ENCODE measurements at places on chromosomes 3 and 15.

GRCh38 chr3:177994976-177995375 lies 541.3 kb upstream of the KCNMB2 start:
- no peak for DNase-seq

GRCh38 chr3:148221303-148221702 lies 476.4 kb upstream of the AGTR1 start:
- no peak for DNase-seq

DNA sequence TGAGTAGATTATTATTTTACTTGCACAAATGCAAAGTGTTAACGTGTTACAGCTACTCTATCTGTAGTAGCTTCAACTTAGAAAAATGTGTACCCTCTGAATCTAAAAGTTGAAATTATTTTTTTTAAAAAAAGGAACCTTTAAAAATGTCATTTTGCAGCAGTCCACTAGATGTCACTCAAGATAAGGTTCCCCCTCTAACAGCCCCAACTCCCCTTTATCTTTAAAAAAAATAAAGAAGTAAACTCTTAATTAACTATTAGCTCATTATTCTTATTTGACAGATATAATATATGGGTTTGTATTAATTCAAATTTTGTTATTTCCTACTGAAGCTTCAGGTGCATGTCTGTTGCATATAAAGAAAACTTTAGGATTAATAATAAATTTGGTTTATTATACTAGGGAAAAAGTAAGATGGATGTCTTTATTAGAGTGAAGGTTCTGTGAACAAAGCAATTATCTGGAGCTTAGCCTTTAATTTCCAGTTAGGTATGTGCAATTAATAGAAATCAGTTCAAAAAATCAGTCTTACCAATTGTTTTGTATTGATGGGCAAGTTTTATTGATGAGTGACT lies 288.5 kb downstream of the VGLL3 start:
- DNase-seq: no peak

- peak; percentile 34 for DNase-seq
Measured at GRCh38 chr15:31307270-31308184, 19.1 kb upstream of the KLF13 start.

- no peak for DNase-seq
Measured at GRCh38 chr15:48309740-48310139, 21.5 kb upstream of the DUT start.

DNA sequence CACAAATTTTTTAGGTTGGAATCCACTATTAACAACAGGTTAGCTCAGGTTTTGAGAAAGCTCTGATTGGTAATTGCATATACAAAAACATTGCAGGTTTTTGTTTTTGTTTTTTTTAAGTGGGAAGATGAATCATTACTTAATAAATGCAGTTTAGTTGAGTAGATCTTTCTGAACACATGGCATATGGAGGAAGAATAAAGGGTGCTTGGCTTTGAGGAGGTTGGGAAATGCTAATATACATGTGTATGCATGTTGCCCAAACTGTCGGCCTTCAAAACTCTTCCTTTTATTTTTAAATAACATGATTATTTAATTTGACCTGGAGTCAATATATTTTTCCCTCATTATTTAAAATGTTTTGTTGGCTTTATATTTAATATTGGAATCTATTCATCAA lies 32.8 kb downstream of the ZBTB38 start:
- DNase-seq: no peak

- no peak for DNase-seq
Measured at GRCh38 chr15:57463360-57463759, 87.1 kb downstream of the CGNL1 start.

- DNase-seq: no peak
Measured at GRCh38 chr15:65824941-65825544, 33.0 kb upstream of the DENND4A start.

GRCh38 chr15:74322558-74323180 lies 44.8 kb downstream of the CYP11A1 start:
- DNase-seq: peak; percentile 82

DNA sequence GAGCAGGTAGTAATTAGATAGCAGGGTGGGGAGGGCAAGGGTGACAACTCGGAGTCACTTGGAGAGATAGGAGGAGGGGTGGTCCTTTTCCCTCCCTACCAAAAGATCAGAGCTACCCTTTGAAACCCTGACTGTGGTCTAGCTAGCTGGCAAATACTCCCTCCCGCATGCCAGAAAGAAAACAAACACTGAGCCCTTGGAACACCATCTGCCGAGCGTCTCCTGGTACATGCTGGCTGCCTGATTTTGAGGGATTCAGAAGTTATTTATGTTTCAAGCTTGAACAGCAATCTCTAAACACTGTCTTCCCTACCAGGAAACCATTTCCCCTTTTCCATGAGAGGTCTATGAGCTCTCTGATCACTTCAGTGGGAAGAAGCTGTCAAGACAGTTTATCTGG lies 291.6 kb upstream of the CFAP20DC start:
- no peak for DNase-seq

- DNase-seq: no peak
Measured at GRCh38 chr3:101478980-101479379, 34.0 kb downstream of the SENP7 start.

- no peak for DNase-seq
Measured at GRCh38 chr15:87758794-87759418, 497.6 kb downstream of the NTRK3 start.

GRCh38 chr3:46378426-46378942 lies 7.7 kb downstream of the CCR5 start:
- DNase-seq: peak; percentile 71

- DNase-seq: no peak
Measured at GRCh38 chr3:131091768-131092167, 65.1 kb downstream of the NEK11 start.

DNA sequence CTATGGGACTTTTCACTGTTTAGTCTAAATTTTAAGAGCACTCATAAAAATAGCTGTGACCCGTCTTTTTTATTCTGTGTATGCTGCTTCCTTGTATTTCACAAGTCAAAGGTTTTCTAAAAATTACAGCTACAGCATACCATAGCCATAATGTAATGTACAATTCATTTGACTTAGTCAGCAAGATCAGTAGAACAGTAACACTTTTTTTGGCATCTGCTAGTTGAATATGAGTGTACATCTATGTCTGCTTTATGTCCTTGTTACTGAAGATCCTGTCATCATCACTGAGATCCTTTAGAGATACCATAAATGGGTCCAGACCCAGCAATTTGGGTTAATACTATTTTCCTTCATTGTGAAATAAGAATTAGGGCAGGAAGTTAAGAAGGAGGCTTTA lies 42.2 kb downstream of the CMSS1 start:
- DNase-seq: no peak

DNA sequence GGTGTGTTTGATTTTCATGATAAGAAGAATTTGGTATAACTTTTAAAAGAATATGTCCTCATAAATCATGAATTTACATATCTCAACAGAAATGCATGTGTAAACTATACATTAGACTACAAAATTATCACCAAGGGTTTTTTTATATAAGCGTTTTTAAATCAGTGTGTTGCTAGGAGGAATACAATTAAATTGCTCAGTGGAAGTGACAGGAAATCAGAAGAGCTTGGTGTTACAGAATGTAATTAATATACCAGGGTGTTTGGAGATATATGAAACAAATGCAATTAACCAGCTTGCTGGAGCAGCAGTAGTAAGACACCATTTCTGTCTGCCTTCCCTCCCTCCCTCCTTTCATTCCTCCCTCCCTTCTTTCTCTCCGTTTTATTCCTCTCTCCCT lies 2.4 kb downstream of the ROBO2 start:
- no peak for DNase-seq

GRCh38 chr15:65312400-65312916 lies 8.0 kb downstream of the RNU5B-1 start:
- no peak for DNase-seq

- DNase-seq: no peak
Measured at GRCh38 chr3:40862946-40863345, 336.4 kb upstream of the CTNNB1 start.

GRCh38 chr15:66225656-66226274 lies 27.8 kb downstream of the MEGF11 start:
- DNase-seq: no peak

- DNase-seq: no peak
Measured at GRCh38 chr3:181860235-181860634, 148.5 kb downstream of the SOX2 start.

DNA sequence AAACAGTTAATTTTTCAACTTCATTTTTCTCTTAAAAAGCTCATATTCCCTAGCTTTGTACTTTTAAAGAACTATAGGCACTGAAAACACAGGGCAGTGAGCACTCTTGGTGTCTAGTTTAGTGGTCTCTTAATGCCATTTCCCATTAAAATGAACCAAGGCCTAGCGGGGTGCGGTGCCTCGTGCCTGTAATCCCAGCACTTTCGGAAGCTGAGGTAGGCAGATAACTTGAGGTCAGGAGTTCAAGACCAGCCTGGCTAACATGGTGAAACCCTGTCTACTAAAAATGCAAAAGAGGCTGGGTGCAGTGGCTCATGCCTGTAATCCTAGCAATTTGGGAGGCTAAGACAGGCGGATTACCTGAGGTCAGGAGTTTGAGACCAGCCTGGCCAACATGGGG lies 45.5 kb downstream of the LDHAL6B start:
- DNase-seq: no peak

DNA sequence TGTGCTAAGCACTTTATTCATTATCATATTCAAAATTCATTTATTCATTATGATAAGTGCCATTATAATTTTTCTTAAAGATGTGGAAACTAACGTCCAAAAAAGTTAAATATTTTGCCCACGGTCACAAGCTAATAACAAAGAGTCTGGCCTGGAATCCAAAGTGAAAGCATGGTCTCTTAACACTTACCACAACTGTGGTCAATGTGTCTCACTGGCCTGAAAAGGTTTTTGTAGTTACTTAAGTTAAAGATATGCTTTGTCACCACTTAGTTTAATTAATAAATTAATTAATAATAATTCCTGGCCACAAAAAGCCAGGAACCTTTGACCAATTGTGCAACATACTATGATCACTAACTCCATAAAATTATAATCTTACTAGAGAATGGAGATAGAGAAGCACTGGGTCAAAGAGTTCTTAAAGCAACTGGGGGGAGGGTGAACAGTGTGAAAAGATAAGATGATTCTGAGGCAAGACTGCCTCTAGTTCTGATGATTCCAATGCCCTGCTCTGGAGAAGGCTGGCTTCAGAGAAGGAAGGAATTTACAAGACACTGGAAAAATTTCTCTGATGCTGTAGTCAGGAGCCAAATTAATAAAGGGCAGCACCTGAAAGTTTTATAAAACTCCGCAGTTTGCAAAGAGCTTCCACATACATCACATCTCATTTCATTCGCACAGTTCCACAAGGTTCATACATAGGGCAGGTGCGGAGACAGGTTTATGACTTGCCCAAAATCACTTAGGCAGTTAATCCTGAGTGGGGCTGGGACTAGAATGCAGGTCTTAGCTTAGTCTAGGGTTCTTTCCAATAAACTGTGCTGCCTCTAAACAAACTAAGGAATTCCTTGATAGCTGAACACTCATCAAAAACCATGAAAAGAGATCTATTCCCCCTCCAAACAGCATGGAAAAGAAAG lies 32.5 kb downstream of the NPTN start:
- DNase-seq: no peak

DNA sequence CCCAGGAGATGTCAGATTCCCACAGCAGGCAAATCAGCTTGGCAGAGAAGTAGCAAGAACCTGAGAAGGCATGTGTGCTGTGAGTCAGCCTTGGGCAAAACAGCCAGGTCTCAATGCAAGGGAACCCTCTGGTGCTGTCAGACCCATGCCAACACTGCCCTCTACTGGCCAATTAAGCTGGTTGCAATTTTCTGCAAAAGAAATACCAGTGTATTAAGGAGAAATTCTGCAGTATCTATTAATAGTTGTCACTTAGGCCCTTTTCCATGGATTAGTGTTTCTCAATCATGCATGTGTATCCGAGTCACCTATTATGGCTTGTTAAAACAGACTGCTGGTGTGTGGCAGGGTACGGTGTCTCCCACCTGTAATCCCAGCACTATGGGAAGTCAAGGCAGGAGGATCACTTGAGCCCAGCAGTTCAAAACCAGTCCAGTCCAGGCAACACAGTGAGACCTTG lies 26.2 kb downstream of the MAP4 start:
- peak; percentile 68 for DNase-seq

GRCh38 chr3:48217449-48217848 lies 5.8 kb upstream of the CAMP start:
- no peak for DNase-seq

- no peak for DNase-seq
Measured at GRCh38 chr15:68252925-68253534, 23.5 kb upstream of the CLN6 start.

- DNase-seq: no peak
Measured at GRCh38 chr3:143924522-143925285, 46.9 kb upstream of the DIPK2A start.

DNA sequence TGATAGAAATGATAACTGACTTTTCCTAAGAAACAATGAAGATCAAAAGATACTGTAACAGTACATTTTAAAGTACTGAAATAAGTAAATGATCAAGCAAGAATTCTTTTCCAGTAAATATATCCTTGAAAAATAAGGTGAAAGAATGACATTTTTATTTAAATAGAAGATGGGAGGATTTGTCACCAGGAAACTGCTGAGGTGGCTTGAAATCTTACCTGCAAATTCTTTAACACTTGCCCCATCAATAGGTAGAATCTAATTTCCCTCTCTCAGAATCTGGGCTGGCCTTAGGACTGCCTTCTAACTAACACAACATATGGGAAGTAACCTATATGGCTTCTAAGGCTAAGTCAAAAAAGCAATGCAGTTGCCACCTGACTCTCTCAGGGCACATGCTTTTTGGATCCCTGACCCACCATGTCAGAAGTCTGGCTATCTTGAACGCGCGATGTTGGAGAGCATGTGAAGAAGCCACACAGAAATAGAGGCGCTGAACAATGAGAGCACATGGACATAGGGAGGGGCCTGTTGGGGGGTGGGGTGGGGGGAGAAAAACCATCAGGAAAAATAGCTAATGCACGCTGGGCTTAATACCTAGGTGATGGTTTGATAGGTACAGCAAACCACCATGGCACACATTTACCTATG lies 11.5 kb downstream of the ACSBG1 start:
- no peak for DNase-seq

DNA sequence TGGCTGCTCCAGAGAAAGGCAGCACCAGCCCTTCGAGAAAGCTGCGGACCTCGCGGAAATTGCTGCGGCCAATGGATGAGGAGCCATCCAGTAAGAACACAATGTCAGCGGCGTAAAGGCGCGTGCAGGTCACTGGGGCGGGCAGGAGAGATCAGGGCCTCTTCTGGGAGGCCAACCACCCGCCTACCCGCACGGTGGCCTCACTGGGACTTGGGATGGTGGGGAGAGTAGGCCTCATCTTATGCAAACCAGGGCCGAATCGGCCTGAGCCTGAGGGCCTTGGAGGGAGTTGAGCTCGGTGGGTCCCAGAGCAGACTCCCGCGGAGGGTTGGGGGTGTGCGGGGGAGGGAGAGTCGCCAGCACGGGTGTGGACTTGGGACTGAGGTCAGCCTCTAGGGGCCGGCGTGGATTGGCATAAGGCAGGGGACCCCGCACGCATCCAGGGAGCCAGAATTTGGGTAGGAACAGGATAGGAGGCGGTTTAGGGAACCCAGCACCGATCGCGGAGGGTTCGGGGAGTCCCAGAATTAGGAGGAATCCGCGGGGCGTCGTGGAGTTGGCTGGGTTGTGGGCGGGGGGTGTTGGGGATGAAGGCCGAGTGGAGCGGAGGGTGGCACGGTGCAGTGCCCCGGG lies 596 bp downstream of the COL7A1 start:
- no peak for DNase-seq

All from right forelimb (tissue), 1 donor.